ENCODE measurements at places on chromosomes 7 and 10. TPM values are rescaled to one million over a fixed set of nuclear protein-coding genes. Genes with fewer than 3 reads are reported as not detected.
A peak's percentile ranks its signal among the peaks of the same experiment; 100 is the strongest.

GRCh38 chr10:100485801-100486495, 23.1 kb downstream of the WNT8B start:
- DNase-seq, result no peak

DNA sequence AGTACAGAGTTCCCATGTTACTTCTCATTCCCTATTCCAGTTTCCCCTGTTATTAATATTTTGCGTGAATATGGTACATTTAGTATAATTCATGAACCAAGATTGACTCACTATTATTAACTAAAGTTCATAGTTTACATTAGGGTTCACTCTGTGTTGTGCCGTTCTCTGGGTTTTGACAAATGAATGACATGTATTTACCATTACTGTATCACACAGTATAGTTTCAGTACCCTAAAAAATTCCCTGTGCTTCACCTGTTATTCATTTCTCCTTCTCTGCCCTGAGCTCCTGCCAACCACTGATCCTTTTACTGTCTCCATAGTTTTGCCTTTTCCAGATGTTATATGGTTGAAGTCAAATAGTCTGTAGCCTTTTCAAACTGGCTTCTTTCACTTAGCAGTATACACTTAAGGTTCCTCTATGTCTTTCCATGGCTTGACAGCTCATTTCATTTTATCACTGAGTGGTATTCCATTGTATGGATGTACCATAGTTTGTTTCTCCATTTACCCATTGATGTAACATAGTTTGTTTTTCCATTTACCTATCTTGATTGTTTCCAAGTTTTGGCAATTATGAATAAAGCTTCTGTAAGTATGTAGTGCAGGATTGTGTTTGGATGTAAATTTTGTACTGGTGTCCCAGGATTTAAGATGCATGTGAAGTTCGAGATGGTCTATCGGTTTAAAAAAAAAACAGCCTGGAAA, 58.8 kb downstream of the CDK14 start:
- no peak for DNase-seq

DNA sequence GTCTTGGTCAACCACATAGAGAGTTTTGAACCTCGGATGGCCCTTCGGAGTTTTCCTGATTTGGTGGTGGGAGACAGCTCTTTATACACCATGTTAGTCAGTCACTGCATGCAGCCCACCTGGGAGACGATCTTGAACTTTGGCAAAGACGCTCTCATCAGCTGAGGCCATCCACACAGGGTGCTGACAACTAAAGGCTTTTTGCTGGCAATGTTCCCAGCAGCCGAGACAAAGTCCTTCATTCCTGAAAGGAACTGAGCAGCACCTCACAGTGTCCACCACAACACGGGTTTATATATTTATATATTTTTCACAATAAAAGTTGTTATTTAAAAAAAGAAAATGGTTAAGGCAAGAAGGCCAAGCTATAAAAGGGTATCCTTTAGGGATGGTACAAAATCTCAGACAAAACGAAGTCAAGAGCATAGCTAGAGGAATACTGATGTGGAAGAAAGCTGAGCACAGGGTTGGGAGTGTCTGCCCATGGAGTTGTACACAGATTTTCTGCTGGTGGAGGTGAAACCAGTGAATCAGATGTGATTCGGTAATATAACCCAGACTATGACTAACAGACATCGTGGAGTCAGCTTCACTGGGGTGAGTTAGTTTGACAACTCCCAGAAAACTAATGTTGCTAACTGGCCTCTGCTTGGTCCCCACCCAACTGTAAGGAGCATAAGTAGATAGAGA, 27.4 kb upstream of the CAPZA2 start:
- peak; percentile 77 for DNase-seq

DNA sequence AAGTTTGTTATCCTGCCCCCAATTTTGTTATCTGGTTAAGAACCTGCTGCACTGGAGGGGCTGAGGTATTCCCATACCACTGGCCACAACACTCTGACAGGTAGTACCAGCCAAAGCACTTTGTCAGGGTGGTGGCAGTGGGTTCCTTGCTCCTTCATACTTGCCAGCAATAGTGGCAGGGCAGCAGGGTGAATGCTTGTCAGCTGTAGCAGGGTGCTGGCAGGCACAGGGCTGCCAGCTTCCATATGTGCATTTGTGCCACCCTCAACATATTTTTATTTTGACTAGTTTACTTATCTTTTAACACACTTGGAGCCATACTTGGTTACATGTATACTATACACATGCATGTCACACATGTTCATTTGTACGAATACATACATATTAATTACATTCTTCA, 294.0 kb upstream of the VWC2 start:
- DNase-seq, result no peak

GRCh38 chr7:90933041-90933440, 331.2 kb upstream of the FZD1 start:
- no peak for DNase-seq

- peak; percentile 48 for DNase-seq
Observed at GRCh38 chr7:1175967-1176851, 16.2 kb upstream of the ZFAND2A start.

DNA sequence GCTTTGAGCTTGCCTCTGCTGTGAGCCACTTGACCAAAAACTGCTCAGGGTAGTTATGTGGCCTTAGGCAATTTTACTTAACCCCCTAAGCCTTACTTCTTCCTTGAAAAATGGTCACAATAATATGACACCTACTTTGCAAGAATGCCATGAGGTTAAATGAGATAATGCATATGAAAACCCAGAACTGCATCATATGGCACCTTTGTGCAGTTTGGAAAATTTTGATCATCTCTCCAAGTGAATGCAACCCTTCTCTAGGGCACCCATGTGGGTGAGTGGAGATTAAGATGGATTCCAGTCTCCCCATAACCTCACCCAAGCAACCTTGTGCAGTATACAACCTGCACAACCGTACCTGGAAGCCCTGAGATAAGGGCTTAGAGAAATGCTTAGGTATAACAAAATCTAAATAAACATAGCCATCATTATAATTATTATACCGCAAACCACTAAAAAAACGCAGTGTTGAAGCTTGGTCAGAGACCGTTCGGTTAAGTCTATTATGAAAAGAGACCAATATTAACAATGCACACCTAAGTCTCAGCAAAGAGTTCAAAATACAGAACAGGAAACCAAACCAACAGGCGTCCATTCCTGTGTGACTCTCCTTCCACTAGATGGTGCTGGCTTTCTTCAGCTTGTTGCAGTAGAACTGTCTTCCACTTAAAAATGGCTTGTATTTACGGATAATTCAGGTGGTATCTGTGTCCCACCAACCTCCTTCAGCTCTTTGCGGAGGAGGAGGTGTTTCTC, 21.0 kb upstream of the ASB15 start:
- DNase-seq, result peak; percentile 58

DNA sequence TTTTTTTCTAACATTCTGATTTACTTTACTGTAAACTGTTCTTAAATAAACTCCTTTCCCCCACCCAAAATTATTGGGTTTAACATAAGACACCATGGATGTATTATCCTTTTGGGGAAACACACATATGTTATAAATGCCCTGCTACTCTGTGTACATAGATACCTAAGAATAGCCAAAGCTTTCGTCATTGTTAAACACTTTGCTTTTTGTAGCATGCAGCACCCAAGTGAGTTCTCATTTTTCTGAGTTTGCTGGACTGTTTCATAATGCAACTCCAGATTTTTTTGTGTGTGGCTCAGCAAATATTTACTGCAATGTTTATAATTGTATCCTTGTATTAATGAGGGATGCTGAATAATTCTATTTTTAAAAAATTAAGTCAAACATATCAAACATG, 86.9 kb downstream of the VTI1A start:
- no peak for DNase-seq

The GDF2 gene
- not detected for total RNA-seq

The ANKRD30A gene
- not detected for total RNA-seq

The ANKRD1 gene
- total RNA-seq, result 123 TPM

The C7orf33 gene
- total RNA-seq, result not detected

The GJD4 gene
- not detected for total RNA-seq

Data from renal cortical epithelial cell (primary cell).